ENCODE measurements at places on chromosomes 16 and 17.

- DNase-seq, result no peak
Measured at GRCh38 chr17:67353929-67354574, 12.3 kb downstream of the PSMD12 start.

- no peak for DNase-seq
Measured at GRCh38 chr16:31277659-31278260, 18.0 kb downstream of the ITGAM start.

DNA sequence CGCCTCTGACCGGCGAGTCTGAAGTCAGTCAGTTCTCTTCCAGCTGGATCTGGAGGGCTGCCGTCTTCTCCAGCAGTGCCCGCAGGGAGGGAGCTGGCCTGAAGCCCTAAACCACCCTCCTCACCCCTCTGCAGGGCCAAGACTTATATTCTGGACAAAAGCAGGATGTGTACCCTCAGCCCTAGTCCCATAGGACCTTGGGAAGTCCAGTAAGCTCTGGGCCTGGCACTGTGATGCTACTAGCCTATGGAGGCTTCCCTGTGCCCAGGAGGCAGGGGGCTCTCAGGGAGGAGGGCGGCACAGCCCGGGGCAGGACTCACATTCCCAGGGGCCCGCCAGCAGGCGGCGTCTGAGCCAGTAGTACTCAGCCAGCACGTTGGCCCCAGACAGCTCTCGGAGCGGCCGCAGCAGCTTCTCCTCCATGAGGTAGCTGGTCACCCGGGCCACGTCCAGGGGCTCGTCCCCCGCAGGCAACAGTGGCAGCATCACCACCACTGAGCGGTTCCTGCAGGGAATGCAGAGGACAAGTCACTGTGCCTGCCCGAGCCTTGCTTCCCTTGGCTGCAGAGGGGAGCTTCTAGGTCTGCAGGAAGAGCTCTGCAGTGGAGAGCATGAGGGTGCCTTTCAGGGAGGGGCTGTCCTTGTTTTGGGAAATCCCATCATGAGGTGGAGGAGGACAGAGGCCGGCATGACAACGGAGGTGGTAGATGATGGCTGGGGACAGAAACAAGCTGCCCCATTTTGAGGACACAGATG is 41.7 kb downstream of the RMI2 start:
- DNase-seq, result peak; percentile 79

- no peak for DNase-seq
Measured at GRCh38 chr16:1932050-1933028, 10.7 kb downstream of the MSRB1 start.

- no peak for DNase-seq
Measured at GRCh38 chr17:81419886-81420768, 24.9 kb downstream of the BAHCC1 start.
